ENCODE measurements at places on chromosomes 2 and 18.

- no peak for DNase-seq
Observed at GRCh38 chr2:44843641-44844310, 97.7 kb upstream of the SIX3 start.

DNA sequence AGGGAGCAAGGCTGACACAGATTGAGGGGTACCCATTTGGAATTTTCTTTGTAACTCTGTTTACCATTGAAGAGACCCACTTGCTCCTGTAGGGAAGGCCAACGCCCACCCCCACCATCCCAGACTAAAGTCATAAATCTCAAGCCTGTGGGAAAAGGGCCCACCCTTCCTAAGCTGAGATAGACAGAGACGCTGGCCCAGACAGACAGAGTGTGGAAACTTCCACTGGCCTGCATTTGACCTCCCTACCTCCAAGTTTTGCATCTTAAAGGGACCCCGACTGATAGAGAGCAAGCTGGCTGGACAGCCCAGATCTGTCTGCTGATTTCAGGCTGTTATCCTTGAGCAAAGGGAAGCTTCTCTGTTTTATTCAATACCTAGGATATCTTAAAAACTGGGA, 48.2 kb upstream of the SLC14A2 start:
- DNase-seq: no peak

DNA sequence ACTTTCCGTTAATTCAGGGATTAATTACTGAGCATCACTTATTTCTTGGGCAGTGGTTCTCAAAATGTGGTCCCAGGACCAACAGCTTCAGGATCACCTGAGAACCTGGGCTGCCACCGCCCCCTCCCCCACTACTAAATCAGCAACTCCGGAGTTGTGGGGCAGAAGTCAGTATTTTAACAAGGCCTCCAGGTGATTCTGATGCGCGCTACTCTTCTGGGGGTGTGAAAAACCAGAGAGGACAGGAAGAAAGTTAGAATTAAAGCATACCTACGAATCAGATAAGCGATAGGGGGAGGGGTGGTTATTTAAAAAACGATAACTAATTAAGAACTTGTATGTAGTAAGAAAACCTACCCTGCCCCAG, 319 bp downstream of the ZSCAN30 start:
- DNase-seq: no peak

DNA sequence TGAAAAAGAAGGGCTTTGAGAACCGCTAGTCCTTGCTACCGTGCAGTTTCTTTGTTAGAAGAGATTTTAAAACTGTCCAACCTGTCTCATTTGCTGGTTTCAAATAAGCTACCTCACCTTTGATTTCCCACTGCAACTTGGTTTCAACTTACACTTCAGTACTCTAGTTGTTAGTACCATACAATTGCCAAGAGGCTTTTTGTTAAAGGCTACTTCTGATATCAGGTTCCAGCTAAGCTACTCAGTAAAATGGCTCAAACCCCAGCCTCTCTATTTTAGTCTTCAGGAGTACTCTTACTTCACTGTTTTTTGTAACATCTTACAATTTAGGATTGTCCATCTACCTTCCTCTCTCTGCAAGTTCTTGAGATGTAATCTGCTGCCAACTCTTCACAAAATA, 91.6 kb downstream of the INO80D start:
- no peak for DNase-seq

DNA sequence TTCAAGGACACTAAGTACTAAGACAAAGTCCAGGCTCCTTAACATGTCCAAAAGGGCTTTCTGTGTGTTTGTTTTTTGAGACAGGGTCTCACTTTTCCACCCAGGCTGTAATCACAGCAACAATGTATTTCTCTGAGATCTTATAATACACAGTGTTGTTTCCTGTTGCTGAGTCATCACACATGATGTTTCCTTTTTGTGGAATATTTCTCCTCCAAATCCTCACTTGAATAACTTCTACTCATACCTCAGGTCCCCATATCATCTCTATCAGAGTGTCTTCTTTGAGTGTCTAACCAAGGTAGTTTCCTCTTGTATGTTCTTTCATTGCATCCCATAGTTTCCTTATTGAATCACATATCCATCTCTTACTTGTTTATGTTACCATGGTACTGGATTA, 632.0 kb upstream of the PIK3C3 start:
- no peak for DNase-seq

- no peak for DNase-seq
Observed at GRCh38 chr2:102585847-102586404, 33.4 kb upstream of the SLC9A2 start.

DNA sequence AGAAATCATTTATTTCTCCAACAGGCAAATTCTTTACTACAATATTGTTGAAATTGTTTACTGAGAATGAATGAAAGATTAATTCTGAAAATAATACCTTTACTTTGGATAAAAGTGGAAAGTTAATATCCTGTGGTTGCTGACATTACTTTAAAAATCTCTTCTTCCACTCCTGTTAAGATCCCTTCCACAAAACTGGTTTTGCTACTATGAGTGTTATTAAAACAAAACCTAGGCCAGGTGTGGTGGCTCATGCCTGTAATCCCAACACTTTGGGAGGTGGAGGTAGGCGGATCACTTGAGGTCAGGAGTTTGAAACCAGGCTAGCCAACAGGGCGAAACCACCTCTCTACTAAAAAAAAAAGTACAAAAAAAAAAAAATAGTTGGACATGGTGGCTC, 123.9 kb upstream of the CCDC150 start:
- DNase-seq: no peak

DNA sequence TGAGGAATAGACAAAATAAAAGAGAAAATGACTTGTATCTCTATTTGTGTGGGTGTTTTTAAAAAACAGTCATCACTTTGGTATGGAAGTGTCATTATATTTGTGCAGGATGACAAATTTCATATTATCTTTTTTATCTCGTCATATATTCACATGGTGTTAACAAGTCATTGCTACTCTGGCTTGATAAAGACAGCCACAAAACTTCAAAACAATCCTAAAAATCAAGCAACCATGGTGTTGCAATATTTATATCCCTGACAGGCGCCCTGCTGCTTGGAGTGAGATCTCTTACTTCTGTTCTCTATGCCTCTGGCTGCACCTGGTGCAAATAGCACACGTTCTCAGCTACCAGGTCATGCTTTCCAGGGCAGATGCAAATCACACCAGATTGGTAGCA, 278.0 kb upstream of the EPHA4 start:
- no peak for DNase-seq

DNA sequence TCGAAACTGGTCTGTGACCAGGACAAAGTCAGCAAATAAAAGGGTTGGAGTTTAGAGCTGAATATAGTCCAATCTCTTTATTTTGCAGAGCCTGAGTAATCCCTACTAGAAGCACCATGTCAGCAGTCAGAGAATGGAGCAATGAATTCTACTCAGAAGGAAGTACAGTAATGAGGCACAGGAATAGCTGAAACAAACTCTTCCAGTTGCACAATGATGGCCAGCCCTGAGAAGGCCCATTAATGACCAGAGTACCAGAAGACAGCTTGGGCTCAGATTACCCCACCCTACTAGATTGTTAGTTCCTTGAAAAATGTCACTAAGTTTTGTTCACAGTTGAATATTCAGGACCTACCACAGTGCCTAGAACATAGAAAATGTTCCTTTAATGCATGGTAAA, 40.3 kb upstream of the SCG2 start:
- DNase-seq: no peak

DNA sequence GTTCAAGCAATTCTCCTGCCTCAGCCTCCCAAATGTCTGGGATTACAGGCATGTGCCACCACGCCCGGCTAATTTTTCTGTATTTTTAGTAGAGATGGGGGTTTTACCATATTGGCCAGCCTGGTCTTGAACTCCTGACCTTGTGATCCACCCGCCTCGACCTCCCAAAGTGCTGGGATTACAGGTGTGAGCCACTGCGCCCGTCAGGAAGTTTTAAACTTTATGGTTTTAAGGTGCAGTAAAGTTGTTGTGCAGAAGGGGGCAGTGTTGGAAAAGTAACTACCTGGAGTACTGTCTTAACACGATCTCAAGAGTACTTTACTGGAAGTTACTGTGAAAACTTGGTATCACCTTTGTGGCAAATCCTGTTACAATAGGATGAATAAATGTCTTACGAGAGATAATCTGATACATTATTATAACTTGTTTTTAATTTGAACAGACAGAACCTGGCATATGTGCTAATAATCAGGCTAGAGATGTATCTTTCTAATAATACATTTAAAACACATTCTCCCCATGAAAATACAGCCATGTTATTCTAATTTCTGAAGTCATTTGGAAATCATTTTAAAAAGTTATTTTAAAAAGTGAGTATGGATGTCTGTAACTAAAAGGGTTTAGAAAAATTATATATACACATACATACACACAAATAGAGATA, 10.8 kb downstream of the SPDYA start:
- DNase-seq: no peak

DNA sequence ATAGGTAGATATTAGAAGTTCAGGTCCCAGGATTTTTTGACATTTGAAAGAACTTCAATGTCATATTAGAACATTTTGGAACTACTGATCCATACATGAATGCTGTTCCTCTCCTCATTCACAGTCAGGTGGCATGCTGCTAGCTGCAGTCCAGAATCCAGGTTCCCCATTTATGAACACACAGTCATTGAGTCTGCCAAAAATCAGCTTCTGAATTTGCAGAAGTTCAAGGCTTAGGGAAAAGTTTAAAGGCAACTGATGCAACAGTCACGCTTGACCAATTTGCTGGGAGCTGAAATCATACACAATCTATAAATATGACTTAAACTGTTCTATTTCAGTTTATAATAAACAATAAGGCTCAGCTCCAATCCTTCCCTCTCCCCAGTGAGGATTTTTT, 17.3 kb upstream of the TTR start:
- DNase-seq: no peak

DNA sequence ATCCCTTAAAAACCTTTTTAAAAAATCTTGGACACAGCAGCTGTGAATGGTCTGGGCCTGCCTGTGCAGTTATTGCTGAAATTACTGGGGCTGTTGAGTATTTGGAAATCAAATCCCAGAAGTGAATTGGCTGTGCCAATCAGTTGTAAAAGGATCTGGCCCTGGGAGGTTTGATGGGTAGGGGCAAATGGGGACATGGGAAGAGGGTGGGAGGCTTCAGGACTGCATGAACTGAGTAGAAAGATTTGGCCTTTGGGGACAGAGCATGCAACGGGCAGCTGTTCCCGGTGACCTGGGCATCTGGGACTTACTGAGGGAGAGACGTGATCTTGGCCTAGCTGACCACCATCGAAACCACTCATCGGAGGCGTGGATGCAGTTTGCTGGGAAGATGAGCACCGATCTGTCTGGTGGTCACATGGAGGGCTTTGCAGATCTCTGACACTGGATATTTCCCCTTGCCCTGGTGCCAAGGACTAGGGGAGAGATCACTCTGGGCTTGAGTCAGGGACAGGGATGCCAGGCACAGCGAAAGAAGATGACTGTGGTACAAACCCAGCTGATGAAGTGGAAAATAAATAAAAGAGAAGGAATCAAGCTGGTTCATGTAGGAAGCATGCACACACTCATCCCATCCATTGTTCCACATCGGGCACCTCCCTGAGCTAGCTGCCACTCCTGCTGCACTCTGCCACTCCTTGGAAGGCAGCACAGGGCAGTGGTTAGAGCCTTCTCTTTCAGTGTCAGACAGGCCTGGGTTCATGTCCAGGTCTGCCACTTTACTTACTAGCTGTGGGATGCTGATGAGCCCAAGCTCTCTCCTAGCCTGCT, 58.4 kb downstream of the SEMA4F start:
- DNase-seq: no peak

- DNase-seq: no peak
Observed at GRCh38 chr2:62382757-62383156, 123.2 kb downstream of the TMEM17 start.

- DNase-seq: no peak
Observed at GRCh38 chr2:16368328-16368727, 297.3 kb downstream of the CYRIA start.

GRCh38 chr18:56314396-56314795, 324.0 kb downstream of the TXNL1 start:
- no peak for DNase-seq

- DNase-seq: no peak
Observed at GRCh38 chr2:221243771-221244170, 328.3 kb downstream of the EPHA4 start.

DNA sequence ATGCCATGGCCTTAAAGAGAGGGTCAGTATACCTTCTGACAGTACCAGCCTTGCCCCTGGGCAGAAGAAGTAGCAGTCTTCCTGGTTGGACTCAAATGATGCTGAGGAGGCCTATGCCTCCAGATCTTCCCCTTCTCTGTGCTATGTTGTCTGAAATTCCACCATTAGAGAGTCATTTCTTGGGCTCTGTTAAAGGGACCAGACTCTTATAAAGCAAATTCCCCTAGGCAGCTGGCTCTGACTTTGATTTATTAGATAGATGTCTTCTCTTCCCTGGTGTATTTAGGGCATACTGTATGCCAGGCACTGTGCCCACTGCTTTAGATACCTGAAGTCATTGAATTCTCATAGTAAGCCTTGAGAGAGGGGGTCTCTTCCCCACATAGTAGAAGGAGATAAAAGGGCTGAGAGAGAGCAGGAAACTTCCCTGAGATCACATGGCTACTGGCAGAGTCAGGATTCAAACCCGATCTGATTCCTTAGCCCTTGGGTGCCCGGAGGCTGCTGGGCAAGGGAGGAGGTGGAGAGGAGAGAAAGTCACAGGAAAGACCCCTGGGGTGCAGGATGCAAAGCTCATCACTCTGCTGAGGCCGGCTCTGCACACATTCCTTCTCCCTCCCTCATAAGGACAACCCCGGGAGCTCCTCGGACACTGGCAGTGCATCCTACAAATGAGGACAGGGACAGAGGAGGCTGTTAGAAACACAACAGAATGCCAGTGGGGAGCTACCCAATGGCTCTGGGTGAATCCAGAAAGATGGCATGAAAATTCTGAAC, 23.0 kb downstream of the COPS9 start:
- no peak for DNase-seq

DNA sequence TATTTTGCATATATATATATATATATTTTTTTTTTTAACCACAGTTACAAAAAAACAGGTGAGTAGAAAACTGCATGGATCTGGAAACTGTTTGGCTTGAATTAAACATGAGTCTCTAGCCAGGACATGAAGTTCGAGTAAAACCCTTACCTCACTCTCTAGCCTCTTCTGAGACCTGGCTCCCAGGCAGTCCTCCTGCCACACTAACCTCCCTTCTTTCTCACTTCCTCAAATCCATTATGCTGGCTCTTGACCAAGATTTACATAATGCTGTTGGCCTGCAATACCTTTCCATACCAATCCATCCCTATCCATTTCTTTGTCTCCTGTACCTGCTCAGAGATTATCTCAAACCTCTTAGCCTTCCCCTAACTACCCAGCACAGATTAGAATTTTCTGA, 34.0 kb downstream of the PIGN start:
- DNase-seq: no peak

- no peak for DNase-seq
Observed at GRCh38 chr2:34736482-34736881, 1137.4 kb upstream of the FAM98A start.
